Pons (tissue), 1 donor: ENCODE measurements at places on chromosomes 1 and 21.
A peak's percentile ranks its signal among the peaks of the same experiment; 100 is the strongest.

GRCh38 chr1:40508375-40509341 lies at the start of gene EXO5:
EXO5 (plus strand) TSS chr1:40508767; CDS start chr1:40514545, 5,778 bp downstream.
- DNase-seq = peak; percentile 41

GRCh38 chr1:229280037-229280828 lies 9.3 kb downstream of the RAB4A start:
- no peak for DNase-seq

DNA sequence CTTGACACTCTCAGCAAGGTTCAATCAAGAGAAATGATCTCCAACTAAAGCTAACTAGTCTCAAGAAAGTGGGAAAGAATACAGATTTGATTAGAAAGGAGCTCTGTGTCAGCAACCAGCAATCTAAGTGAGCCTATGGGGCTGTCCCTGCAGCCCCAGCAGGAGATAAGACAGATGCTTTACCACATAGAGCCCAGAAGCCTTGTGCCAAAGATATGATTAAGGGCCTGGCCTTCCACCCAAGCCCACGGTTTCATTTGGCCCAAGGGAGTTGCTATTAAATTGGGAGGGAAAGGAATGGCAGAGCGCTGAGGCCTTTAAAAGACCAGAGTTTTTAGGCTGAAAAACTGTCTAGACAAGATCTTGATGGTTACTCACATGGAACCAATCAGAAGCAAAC lies 74.8 kb downstream of the HLCS start:
- no peak for DNase-seq

- peak; percentile 25 for DNase-seq
Measured at GRCh38 chr1:177913762-177914540, 55.9 kb downstream of the SEC16B start.

DNA sequence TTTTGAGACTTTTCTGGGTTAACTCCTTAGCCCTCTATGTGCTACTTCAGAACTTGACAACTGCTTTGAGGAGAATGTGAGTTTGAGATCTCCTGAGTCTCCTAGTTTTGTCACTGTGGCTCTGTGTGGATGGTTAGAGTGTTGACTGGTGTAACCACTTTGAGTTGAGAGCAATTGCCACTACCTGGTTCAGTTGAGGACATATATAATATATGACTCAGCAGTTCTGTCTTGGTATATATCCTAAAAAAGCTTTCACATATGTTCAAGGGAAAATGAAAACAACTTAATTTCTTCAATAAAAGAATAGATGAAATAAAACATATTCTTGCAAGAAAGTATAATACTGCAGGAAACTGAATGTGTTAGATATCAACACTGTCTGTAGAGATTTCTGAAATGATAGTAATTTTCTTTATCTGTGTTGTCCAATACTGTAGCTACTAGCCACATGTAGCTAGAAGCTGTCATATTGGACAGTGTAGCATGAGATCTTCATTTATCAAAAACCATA lies 96.7 kb upstream of the QSOX1 start:
- DNase-seq = no peak

GRCh38 chr1:31593770-31594632 lies 17.7 kb downstream of the TINAGL1 start:
- DNase-seq = peak; percentile 30

DNA sequence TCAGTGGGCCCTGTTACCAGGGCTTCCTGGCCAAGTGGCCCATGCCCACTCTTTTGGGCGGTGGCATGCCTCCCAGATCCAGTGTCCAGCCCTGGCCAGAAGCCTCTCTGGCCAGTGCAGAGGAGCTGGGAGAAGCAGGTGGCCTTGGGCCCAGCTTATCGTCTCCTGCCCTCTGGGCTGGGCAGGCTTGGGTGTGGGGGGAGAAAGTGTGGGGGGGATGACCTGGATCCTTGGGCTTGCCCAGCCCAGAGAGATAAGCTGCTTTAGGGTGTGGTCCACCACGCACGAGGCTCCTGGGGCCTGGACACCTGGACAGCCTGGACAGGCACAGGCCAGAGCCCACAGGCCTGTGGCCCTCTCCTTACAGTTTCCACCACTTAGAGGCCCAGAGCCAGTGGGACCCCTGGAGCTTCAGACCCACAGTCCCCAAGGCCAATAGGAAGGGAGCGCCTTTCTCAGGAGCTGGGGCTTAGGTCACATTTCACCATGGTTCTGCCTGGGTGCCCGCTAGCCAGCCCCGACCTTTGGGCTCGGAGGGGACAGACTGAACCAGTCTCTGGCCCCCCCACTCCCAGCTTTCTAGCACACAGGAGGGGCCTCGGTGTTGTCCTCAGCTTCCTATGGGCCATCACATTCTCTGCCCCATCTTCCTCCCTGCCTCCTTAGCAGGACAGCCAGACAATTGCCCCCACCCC lies 1.8 kb downstream of the ESPN start:
- DNase-seq = no peak

GRCh38 chr1:54027848-54028247 lies 9.9 kb upstream of the LDLRAD1 start:
- no peak for DNase-seq

DNA sequence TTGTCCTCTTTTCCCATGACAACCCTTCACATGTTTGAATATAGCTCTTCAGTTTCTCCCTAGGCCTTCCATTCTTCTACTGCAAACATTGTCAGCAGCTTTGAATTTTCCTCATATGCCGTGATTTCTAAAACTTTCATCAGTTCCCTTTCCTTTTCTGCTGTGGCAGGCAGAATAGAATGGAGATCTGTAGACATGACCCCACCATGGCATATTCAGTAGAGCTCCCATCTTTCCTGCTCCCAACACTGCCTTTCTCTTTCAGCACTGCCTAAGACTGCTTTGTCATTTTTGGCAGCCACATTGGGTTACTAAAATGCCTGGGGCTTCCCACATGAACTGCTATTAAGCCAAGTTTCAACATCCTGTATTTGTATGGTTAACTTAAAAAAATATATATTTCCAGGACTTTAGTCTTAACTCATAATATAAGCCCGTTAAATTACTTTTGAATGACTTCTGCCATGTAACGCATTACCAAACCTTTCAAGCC lies 60.9 kb downstream of the TBX19 start:
- no peak for DNase-seq

- DNase-seq = no peak
Measured at GRCh38 chr1:98963064-98963758, 41.5 kb downstream of the PLPPR5 start.

DNA sequence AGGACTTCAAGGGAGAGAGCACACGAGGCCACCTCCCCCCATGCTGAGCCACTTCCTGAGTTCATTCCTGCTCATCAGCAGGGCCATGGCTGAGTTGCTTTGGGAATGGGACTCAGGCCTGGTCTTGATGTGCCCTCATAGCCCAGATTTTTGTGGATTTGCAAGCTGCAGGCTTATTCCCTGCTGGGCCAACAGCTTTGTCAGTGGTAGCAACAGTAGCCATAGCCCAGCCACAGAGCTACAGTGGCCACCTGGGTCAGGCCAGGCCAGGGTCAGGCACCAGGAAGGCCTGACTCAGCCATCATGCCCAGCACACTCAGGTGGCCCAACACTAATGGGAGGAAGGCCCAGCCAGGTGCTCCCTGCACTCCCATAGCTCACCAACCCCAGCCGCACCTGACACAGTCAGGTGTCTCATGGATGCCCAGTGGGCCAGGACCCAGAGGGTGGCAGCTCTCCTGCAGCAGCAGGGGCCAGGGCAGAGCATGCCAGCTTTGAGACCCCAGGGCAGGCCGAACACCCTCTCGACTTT lies 33.5 kb downstream of the EPHA2 start:
- no peak for DNase-seq

DNA sequence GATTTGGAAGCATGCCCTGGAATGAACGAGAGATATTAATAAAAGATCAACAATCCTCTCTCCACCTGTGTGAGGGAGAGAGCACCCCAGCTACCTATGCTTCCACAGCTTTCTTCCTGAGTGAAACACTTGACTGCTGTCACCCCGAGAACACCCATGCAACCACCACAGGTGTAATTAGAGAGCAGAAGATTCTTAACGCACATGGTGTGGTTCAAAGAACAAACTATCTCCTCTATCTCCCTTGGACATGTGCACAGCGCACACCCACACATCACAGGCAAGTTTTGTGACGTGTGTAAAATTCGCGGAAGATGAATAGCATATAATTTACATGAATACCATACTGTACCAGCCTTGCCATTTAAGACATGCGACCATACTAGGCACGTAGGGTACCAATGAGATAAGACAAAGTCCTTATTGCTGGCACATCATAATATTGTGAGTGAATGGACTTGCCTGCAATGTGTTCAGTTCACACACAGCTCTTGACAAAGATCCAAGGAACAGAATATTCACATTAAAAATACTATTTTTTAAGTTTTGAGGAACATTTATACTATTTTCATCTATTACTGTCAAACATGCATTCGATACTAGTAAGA lies 11.6 kb downstream of the ERRFI1 start:
- peak; percentile 26 for DNase-seq

DNA sequence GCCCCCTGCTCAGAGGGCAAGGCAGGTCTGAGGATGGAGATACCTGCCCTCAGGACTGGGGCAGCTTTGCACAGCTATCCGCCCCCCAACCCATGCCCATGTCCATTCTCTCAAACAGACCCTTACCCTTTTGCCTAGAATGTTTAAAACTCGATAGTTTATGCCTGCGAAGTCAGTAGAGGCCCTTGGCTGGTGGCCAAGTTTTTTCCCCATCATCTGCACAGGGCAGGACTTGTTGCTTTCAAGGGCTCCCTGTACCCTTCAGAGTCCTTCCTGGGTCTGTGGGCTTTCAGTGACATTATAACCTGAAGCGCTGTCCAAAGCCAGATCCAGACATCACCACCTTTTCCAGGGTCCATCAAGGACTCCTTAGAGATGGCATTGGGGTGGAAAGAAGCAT lies 148.7 kb upstream of the ZNF644 start:
- DNase-seq = no peak

GRCh38 chr1:147794570-147794969 lies 34.2 kb upstream of the GJA5 start:
- no peak for DNase-seq

GRCh38 chr1:97943354-97943753 lies 22.5 kb upstream of the DPYD start:
- no peak for DNase-seq

DNA sequence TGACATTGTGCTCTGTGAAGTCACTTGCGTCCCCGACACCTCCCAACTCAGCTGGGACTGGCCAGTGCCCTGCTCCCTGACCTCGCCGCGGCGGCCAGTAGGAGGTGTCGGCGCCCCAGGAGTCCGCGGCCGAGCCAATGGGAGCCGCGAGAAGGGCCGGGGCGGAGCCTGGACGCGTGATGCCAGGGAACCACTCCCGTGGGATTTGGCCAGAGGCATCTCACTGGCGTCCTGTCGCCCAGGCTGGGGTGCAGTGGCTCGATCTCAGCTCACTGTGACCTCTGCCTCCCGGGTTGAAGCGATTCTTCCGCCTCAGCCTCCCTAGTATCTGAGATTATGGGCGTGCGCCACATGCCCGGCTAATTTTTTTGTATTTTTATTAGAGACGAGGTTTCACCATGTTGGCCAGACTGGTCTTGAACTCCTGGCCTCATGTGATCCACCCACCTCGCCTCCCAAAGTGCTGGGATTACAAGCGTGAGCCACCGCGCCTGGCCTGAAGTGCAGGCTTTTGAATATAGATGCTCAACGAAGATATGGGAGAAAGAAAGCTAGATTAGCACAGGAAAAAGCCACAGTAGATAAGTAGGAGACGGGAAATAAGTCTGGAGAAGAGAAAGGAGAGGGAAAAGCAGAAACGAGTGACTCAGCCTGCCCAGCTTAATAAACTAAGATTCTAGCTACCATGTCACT lies 38.0 kb downstream of the ZBTB8OS start:
- DNase-seq = peak; percentile 88

DNA sequence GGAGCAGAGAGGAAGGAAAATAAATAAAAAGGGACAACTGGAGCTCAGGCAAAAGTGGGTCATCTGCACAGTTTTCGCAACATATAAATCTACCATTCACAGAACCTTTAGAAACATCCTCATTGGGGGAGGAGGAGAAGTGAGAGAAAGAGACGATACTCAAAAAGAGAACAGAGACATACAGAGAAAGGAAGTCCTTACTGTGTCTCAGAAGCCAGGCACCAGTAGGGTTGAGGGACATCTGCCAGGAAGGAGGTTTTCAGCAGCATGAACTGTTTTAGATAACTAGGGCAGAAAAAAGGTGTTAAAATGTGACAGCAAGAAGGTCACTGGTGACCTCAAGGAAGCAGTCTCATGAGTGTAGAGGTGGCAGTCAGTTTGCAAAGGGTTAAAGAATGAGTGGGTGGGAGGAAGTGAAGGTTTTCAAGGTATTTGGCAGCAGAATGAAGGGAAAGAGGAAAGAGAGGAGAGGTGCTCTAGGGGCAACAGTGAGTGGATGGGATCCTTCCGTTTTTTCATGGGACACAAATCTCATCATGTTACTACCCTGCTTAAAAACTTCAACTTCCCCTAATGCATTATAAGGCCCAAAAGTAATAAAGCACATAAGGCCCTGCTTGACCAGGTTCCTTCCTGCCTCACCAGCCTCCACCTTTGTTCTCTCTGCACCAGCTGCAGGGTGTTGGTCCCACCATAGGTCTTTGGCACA lies 9.5 kb downstream of the JAK1 start:
- DNase-seq = peak; percentile 75

DNA sequence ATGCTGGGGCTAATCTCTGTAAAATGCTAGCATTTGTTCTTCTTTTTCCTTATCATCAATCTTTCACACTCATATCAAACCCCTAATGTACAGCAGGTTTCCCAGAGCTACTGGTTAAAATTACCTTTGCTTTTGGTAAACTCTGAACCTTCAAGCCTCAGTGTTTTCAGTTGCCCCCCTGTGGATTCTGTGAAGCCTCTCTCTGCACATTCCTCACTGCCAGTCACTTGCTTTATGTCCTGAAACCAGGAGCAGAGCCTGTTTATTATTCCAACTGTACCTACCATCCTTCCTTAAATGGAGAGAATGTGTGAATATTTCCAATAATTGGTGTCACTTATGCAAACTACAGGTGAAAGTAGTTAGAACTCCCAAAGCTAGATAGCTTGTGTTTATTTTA lies 134.2 kb downstream of the NEK7 start:
- DNase-seq = no peak

DNA sequence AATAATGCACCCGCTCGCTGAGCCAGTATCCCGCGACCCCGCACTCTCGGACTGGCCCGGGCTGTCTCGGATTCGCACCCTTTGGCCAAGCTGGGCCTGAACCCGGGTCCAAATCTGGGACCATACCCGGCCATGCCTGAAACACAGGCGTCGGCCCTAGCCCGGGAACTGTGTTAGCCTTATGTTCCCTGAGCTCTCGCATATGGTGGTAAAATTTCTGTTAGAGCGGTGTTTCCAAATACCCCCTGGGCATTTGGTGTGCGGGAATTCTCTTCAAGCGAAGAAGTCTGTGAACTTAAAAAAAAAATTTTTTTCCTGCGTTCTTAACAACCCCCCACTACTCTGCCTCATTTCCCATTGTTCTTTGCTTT lies 3.1 kb downstream of the RNF220 start:
- DNase-seq = no peak

DNA sequence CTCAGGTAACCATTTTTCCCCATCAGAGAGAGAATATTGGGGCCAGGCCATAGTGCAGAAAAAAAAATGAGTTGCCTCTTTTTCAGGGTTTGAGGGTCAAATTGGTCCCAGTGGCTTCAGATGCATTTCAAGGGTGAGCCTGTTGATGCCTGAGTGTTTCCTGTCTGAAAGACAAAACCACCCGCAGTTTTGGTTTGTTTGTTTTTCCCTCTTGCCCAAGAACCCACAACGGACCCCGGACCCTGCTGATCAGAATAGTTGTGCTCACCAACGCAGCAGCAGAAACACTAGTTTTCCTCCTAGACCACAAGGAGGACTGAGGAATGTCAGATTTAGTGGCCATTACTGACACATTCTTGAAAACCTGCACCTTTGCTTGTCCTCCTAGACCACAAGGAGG lies 1433.1 kb downstream of the PLA2G4A start:
- DNase-seq = no peak
